ENCODE measurements at places on chromosomes 1 and 21.

DNA sequence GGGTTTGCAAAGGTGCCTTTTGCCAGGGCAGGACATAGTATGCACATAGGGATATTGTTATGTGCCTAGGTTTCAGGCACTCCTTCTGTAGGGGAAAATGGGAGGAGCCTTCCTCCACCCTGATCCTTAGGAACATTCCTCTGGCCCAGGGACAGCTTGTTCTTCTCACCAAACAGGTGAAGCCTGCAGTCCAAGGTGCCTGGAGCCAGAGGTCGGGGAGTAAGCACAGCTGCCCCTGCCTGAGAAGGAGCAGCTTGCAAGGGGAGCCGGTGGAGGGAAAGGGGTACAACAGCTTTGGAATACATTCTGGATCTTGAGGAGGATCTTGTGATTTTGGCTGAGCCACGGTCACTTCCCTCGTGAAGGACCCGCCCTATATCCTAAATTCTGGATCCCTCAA, 82.4 kb upstream of the CD1D start:
- no peak for DNase-seq

DNA sequence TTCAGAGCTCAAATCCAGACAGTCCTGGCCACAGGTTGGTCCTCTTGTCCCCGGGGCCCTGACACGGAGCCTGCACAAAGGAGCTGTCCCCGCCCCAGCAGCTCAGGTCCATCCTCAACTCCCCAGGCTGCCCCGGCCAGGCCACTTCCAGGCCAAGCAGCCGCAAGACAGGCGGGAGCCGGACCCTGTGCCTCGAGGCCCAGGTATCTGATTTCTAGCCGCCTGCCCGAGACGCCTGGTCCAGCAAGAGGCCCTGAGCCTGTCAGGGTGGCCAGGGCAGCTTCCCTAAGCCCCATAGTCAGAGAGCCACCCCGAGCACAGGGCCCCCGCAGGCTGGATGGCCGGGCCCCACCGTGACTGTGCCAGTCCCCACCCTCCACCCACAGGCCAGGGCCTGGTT, 165.3 kb downstream of the PRDM16 start:
- DNase-seq: no peak

DNA sequence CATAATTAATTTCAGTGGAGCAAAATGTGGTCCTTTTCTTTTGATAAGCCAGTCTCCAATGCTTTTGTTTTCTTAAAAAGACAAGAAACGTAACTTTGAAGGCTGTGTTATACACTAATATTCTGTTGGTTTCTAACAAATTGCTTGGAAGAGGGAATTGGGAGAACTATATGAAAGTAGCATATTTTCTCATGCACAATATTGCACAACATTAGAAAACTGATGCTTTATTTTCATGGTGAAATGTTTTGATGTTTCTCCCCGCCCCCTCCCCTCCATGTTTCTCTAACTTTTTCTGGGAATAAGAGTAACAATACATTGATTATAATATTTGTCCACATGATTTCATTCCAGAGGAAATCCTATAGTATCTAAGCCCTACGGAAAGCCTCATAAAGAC, 115.4 kb downstream of the OLFML2B start:
- no peak for DNase-seq

- no peak for DNase-seq
Measured at GRCh38 chr1:240912821-240913220, 300.9 kb upstream of the GREM2 start.

All from stimulated activated naive B cell treated with anti-CD40 and anti-IgM and Interleukin-4, amounts not matched to agents 10 μg/mL and 1 μg/mL and 100 μg/mL, for 72 hours (primary cell).